ENCODE measurements at places on chromosomes 1 and 21.
A peak's percentile ranks its signal among the peaks of the same experiment; 100 is the strongest.

DNA sequence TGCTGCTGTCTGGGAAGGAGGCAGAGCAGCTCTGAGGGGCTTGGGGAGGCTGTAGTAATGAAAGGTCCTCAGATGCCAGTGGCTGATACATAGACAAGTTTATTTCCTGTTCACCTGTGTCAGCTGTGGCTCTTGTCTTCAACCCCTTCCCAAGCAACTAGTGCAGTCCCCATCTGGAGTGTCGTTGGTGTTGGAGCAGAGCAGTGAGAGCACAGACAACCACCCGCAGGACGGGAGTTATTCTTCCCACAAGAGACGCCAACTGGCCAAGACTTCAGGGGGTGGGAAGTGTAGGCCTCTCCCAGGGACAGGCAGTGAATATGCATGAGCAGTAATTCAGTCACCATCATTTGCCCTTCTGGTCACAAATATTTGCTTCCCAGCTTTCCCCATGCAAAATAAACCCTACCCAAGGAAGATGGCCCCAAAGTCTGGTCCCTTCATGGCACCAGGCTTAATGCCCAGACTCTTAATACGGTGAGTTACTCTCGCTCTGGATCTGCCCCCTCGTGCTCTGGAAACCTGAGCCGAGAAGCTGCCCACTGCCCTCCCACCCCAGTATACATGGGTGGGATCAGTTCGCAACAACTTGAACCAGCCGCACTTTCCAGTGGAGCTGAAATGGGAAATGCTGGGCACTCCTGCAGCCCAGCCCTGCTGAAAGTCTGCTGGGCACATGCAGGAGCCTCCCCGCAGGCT is 153.5 kb upstream of the COL6A1 start:
- DNase-seq = no peak

DNA sequence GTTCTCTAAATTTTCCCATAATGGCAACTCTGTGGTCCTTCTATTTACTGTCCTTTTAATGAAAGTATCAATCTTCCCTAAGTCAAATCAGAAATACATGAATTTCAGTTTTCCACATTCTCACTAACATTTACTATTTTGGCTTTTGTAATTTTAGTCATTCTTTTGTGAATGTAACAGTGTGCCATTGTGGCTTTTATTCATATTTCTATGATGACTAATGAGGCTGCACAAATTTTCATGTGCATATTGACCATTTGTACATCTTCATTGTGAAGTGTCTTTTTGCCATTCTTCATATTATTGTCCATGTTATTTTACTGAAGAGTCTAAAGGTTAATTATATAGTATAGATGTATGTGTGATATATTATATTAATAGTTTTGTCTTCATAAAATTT is 431.0 kb upstream of the BRINP3 start:
- peak; percentile 57 for DNase-seq

DNA sequence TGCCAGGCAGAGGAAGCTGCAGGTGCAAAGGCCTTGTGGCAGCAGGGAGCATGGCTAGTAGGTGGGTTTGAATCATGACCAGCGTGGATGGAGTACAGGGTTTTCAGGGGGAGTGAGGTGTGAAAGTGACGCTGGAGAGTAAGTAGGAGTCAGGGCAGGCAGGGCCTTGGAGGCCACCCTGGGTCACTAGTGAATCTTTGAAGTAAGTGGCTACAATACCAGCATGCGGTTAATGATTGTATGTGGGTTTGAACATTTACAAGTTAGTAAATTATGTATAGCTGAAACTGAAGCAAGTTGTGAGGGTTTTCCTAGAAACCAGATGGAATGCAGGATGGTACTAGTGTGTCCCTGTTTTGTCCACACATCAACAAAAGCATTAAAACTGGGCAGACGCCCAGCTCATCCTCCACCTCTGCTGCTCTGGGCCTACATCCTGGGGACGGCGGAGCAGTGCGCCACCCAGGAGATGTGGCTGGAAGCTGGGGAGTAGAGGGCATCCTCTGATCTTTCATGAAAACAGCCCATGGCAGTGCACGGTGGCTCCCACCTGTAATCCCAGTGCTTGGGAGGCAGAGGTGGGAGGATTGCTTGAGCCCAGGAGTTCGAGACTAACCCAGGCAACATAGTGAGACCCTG is 41.2 kb upstream of the B3GALNT2 start:
- no peak for DNase-seq

DNA sequence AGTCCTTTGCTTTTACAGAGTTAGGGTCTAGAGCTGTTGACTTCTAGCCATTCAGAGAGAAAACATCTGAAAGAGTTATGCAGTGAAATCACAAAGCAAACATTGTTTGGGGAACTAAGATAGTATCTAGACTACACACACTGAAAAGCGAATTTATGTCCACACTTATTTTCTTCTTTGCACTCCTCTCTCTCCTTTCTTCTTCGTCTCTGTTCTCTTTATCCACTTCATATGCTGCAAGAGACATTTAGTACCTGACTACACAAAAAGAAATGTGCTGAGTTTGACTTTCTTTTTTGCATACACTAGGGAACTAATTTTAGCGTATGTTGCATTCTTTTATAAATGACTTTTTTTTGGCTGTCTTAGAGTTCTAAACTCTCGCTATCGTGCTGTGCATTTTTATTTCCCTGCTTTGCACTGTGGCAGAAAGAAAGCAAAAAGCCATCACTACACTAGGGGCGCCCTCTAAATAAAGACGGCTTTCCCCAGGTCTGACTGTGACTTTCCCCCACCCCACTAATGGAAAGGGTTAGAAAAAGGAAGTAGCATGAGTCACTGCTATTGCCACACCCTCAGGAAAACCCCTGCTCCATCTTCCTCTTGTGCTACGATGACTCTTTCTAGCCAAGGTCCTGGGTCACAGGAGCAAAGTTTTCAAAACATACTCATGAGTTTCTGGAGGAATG is 65.7 kb downstream of the MAP3K7CL start:
- DNase-seq = peak; percentile 90

GRCh38 chr1:2961661-2962060 is 59.6 kb upstream of the ACTRT2 start:
- no peak for DNase-seq

GRCh38 chr1:39910263-39910662 is 8.5 kb upstream of the MYCL start:
- DNase-seq = no peak

- peak; percentile 33 for DNase-seq
These were observed 23.0 kb upstream of the ZBTB40 start for GRCh38 chr1:22428672-22429071.

DNA sequence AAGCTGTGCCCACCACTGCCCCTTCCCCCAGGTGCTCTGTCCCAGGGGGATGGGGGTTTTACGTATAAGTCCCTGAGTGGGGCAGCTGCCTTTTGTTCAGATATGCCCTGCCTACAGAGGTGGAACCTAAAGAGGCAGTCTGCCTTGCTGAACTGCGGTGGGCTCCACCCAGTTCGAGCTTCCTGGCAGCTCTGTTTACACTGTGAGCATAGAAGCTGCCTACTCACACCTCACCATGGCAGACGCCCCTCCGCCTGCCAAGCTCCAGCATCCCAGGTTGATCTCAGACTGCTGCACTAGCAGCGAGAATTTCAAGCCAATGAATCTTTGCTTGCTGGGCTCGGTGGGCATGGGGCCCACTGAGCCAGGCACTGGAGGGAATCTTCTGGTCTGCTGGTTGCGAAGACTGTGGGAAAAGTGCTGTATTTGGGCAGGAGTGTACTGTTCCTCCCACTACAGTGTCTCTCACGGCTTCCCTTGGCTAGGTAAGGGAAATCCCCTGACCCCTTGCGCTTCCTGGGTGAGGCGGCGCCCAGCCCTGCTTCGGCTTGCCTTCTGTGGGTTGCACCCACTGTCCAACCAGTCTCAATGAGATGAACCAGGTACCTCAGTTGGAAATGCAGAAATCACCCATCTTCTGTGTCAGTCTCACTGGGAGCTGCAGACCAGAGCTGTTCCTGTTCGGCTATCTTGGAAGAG is 17.6 kb upstream of the RWDD3 start:
- no peak for DNase-seq

Measured in fibroblast of skin of right quadriceps (primary cell).